CD4-positive, alpha-beta T cell treated with Interleukin-17A for 4 hours (primary cell): ENCODE measurements at places on chromosomes 6 and 20.

- no peak for DNase-seq
Measured at GRCh38 chr6:135097172-135097571, 42.5 kb upstream of the HBS1L start.

GRCh38 chr6:35370124-35370741, 27.9 kb downstream of the PPARD start:
- peak; percentile 51 for DNase-seq

GRCh38 chr20:33933469-33933909, 60.2 kb upstream of the RALY start:
- DNase-seq, result peak; percentile 58

GRCh38 chr6:134318974-134319281, 1.0 kb upstream of the SGK1 start:
- DNase-seq, result no peak

DNA sequence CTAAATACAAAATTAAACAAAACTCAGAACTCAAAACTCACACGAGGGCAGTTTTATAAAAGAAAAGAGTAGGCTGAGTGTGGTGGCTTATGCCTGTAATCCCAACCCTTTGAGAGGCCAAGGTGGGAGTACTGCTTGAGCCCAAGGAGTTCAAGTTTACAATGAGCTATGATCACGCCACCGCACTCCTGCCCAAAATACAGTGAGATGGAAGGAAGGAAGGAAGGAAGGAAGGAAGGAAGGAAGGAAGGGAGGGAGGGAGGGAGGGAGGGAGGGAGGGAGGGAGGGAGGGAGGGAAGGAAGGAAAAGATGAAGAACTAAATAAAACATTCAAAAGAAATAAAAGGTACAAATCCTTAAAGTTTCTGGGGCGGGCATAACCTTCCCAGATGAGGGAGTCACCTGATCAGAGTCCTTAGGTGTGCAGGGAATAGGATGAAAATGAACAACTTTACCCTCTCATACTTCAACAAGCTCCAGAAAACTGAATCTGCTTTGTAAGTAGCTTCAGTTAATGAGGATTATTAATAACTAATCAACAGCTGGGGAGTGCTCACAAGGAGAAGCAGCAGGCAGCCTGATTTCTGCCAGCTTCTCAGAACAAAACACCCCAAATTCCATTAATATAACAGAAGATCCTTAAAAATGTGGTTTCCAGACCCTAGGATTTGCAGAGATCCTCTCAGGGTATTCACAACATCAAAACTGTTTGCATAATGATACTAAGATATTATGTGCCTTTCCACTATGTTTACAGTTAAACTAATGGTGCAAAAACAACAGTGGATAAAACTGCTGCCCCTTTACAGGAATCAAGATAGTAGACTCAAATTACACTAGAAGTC, 21.8 kb downstream of the LMBRD1 start:
- DNase-seq, result no peak

DNA sequence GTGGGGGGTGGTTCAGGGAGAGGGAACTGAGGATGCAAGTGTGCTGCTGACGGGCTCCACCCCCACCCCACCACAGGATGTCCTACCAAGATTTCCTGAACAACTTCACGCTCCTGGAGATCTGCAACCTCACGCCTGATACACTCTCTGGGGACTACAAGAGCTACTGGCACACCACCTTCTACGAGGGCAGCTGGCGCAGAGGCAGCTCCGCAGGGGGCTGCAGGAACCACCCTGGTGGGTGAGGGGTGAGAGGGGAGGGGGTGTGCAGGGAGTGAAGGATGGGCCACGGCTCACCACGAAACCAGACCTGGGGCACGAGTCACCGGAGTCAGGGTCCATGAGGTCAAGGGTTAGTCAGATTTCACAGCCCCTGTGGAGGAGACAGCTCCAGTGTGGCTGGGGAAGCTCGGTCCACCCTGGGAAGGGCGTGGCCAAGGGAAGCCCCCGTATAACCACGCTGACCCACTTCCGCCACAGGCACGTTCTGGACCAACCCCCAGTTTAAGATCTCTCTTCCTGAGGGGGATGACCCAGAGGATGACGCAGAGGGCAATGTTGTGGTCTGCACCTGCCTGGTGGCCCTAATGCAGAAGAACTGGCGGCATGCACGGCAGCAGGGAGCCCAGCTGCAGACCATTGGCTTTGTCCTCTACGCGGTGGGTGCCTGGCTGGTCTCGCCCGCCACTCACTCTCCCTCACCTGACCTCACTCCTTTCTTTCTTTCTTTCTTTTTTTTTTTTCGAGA, 18.3 kb downstream of the CAPN11 start:
- DNase-seq, result no peak

DNA sequence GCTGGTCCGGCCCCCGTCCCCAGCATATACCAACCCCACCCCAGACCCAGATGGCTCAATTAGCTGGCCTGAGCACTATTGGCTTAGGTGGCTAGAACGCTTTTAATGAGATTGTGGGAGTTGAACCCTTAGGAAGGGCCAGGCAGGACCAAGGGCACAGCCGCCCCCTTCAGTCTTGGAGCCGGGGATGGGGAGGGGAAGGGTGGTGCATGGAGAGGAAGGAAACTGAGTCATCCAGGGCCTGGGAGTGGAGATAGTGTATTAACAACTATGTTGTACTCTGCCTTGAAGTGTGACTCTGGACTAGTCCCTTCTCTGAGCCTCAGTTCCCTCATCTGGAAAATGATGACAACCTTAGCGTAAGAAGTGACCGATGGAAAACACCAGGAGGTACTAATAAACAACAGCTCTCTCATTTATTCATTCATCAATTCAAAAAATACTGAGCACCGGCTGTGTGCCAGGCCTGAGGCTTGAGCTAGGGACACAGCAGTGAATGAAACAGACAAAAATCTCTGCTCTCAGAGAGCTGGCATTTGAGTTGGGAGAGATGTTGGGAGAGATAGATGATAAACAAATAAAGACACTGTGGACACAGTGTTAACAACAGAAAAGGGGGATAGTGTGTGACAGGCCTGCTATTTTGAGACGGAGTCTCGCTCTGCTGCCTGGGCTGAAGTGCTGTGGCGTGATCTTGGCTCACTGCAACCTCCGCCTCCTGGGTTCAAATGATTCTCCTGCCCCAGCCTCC, 11.5 kb downstream of the PEDS1 start:
- DNase-seq, result no peak

DNA sequence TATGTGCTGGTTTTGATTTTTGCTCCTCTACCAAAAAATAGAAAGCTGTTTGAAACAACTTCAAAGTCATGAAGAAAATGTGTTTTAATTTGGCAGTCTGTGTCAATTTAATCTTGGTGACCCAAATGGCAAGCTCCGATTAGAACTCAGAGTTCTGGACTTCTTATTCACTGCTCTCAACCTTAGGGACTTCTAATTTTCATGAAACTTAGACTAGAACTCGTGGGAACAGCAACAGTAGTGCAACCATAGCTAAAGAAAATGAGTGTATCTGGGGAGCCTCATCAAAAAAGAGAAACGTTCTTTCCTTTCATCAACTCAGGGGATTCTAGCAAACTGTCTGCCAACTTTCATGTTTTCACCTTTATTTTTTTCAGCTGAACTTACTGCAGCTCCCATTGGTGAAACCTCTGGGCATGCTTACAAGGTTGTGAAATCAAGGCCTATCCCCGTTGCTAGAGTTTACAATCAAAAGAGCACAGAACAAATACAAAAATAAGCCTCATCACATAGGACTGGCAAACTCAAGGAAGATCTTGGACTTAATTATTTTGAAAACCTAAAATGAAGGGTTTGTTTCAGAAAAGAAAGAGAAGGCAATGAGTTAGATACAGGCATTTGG, 114.0 kb upstream of the HSF2 start:
- DNase-seq, result no peak

- DNase-seq, result no peak
Measured at GRCh38 chr6:126148853-126149252, 162.5 kb downstream of the TRMT11 start.

- DNase-seq, result no peak
Measured at GRCh38 chr20:46139266-46139889, 21.3 kb downstream of the CD40 start.

DNA sequence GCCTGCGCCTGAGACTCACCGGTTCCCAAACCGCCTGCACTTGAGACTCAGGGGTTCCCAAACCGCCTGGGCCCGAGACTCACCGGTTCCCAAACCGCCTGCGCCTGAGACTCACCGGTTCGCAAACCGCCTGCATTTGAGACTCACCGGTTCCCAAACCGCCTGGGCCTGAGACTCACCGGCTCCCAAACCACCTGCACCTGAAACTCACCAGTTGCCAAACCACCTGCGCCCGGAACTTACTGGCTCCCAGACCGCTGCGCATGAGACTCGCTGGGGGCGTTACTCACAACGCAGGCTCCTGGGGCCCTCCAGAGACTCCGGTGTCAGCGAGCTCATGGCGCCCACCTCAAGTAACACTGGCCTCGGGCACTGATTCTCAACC, 90.2 kb downstream of the DACT2 start:
- no peak for DNase-seq

DNA sequence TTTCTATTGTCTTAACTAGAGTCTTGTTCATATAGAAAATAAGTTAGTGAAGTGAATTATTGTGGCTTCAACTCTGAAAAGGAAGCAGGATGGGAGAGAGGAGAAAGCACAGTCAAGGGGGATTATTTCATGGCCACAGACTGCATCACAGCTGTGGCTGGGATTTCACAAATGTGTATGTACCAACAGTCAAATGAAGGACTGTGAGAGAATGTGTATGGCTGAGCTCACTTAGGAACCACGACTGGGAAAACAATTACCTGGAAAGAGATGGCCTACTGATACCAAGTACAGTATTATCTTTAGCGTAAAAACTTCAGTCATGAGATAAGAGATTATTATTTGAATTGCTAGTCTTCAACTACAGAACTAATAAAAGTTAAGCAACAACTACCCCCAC, 54.9 kb downstream of the SESN1 start:
- DNase-seq, result no peak

- no peak for DNase-seq
Measured at GRCh38 chr6:140858381-140858971, 1274.2 kb upstream of the GJE1 start.

- no peak for DNase-seq
Measured at GRCh38 chr6:99611148-99611547, 4.5 kb downstream of the PRDM13 start.

- DNase-seq, result no peak
Measured at GRCh38 chr20:32493356-32493755, 91.8 kb downstream of the NOL4L start.

DNA sequence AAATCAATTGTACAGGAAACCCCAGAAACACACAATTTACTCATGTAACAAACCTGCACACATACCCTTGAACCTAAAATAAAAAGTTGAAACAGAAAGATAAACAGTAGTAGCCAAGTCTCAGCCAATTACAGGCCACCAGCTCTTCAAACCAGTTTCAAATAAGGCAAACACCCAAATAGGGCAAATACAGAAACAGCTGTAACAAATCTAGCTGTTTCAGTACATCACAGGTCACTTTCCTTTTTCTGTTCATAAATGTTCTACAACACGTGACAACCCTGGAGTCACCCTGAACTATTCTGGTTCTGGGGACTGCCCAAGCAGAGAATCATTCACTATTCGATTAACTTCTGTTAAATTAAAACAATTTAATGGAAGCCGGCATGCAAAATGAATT, 329.0 kb downstream of the GJA1 start:
- no peak for DNase-seq

GRCh38 chr6:158437571-158437970, 122.3 kb upstream of the TMEM181 start:
- no peak for DNase-seq

- DNase-seq, result no peak
Measured at GRCh38 chr6:126720304-126720703, 380.4 kb downstream of the CENPW start.

DNA sequence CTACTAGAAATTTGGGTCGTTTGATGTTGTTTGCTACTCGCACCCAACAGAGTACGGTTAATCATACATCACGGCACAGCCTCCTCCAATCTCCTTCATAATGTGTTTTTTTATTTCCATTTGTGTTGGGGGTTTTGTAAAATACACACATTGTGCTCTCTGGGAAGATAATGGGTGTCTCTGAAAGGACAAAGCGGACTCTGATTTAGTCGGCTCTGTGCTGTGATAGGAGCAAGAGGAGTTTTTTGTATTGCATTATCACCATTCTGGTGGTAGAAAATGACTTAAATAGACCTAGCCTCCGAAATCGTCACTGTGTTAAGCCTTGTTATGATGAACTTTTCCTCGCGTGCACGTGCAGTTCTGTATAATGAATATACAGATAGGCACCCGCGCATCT, 196.3 kb downstream of the CDH4 start:
- no peak for DNase-seq

DNA sequence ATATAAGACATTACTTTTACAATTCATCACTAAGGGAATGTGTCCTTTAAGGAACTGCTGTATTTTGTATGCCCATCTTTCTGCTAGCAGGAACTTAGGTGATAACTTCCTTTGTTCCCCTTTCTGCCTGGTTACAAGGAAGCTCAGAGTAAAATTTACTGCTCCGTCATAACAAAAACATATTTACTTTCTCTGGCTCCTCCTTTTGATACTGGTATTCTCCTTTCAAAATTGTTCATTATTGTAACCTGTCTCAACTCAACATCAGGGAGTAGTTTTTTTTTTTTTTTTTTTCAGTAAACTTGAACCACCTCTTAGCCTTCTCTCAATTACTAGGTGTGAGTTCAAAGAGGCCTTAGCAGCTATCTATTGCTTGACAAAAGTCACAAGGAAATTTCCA, 37.1 kb downstream of the RIPOR2 start:
- DNase-seq, result no peak

GRCh38 chr6:112149236-112149635, 61.8 kb downstream of the FAM229B start:
- no peak for DNase-seq

- DNase-seq, result no peak
Measured at GRCh38 chr6:160253714-160254113, 4.9 kb downstream of the SLC22A2 start.

DNA sequence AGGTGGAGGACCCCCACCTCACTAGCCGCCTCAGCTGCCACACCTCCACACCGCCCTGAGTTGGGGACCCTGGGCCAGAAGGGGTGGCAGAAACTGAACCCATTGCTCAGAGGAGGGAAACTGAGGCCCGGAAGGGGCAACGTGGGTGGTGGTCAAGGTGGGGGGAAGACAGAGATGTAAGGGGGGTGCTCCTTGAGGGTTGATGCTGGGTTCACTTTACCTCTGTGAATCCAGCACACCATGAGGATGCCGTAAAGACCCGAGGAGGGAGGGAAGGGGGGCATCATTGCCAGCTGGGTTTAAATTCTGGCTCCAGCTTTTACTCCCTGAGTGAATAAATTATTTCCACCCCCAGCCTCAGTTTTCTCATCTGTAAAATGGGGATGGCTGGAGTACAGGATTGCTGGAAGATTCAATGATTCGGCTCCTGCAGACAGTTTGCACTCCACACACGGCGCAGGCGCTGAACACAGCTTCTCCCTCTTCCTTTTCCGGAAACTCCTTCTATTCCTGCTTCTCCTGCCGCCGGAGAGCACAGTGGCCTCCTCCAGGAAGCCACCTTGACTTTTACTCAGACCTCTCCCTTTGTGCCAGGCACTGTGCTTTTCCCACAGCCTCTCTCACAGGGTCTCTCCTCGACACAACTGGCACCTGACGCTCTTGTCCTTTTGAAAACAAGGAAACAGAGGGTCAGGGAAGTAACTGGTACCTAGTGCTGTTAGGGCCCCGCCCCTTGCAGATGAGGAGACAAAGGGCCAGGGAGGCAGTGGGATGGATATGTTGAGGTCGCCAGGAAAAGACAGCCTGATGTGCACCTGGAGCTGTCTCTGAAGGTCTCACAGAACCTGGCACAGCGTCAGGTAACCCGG, 59.4 kb downstream of the UBE2V1 start:
- DNase-seq, result no peak

- DNase-seq, result no peak
Measured at GRCh38 chr6:167053895-167054530, 54.8 kb downstream of the CEP43 start.

GRCh38 chr6:1197309-1197708, 114.6 kb upstream of the FOXQ1 start:
- no peak for DNase-seq

- no peak for DNase-seq
Measured at GRCh38 chr20:33561692-33562601, 72.1 kb downstream of the CBFA2T2 start.
